ENCODE measurements at places on chromosomes 4 and X. TPM values are rescaled to one million over a fixed set of nuclear protein-coding genes. Genes with fewer than 3 reads are reported as not detected.

Gene ADGRL3
- total RNA-seq = not detected

Gene MAGEE2
- not detected for total RNA-seq

Gene KLB
- not detected for total RNA-seq

GRCh38 chr4:152605641-152606335, 69.9 kb upstream of the FBXW7 start:
- no peaks in the 10 kb centered on the region for H3K36me3 ChIP-seq
- no peaks in the 10 kb centered on the region for H3K27me3 ChIP-seq
- H3K4me3 ChIP-seq = peak overlapping the region; percentile 9
- peak overlapping the region; percentile 3 for H3K27ac ChIP-seq
- peak; percentile 88 for DNase-seq
- peaks cover 20% of the 10 kb centered on the region for H3K4me1 ChIP-seq

DNA sequence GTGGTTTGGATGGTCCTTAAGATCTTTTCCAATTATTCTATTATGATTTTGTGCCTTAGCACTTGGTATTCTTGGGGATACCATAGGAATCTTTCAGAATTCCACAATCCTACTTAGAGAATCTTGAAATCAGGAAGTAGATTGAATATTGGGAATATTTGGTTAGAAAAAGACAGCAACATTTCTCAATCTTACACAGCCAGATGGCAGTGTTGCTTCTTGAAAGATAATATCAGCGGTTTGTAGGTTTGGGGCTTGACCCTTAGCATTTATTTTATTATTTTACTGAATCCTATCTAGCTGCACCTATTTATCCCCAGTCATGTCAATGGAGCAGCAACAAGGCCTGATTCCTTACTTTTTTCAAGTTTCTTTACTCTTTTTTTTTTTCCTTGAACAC, 28.6 kb downstream of the MAGEB1 start:
- H3K4me1 ChIP-seq = no peaks in the 10 kb centered on the region
- no peak overlapping the region for H3K4me3 ChIP-seq
- no peak overlapping the region for H3K27ac ChIP-seq
- H3K27me3 ChIP-seq = no peaks in the 10 kb centered on the region
- peak; percentile 44 for DNase-seq

GRCh38 chr4:183286590-183287308, 33.3 kb downstream of the CLDN22 start:
- no peak for DNase-seq
- H3K36me3 ChIP-seq = peaks cover 91% of the 10 kb centered on the region
- no peak overlapping the region for H3K27ac ChIP-seq
- no peaks in the 10 kb centered on the region for H3K27me3 ChIP-seq

DNA sequence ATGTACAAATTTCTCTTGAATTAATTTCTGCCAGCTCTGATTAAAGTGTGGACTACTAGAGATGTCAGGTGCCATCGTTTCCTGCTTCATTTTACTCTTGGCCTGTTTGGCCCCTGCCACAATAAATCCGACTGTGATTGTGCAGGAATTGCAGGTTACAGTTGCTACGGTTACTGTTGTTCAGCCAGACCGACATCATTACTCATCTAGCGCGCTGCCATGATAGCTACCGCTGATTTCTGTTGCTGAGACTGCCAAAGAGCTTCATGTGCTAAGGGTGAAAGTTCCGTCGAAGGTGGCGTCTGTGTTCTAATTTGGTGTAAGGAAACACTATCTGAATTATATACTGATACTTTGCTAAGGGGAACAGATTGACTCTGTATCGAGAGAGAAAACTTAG, 22.1 kb downstream of the SLIT2 start:
- H3K4me1 ChIP-seq = peaks cover 9% of the 10 kb centered on the region
- H3K27ac ChIP-seq = no peak overlapping the region
- H3K36me3 ChIP-seq = peaks cover 26% of the 10 kb centered on the region
- H3K4me3 ChIP-seq = no peak overlapping the region
- H3K27me3 ChIP-seq = no peaks in the 10 kb centered on the region

DNA sequence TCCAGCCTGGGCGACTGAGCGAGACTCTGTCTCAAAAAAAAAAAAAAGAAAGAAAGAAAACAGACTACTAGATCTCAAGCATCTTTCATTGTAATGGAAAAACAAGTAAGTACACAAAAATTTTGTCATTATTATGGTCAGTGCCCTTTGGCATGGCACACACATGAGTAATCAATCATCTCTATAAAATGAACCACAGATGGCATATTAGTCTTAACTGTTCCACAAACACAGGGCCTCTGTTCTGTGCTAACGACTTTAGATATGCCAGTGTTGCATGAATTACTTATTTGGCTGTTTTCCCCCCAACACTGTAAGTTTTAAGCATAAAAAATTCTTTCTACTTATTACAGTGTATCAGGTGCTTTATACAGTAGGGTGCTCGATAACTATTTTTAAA, 90.4 kb downstream of the COX7B2 start:
- H3K4me3 ChIP-seq = no peak overlapping the region
- H3K27me3 ChIP-seq = no peaks in the 10 kb centered on the region
- H3K36me3 ChIP-seq = no peaks in the 10 kb centered on the region
- no peak for DNase-seq

- no peak overlapping the region for H3K4me3 ChIP-seq
- DNase-seq = peak; percentile 46
- H3K27ac ChIP-seq = no peak overlapping the region
Observed at GRCh38 chrX:10021461-10022272, 54.5 kb downstream of the CLDN34 start.

- H3K4me1 ChIP-seq = no peaks in the 10 kb centered on the region
- peaks cover 39% of the 10 kb centered on the region for H3K27me3 ChIP-seq
- no peaks in the 10 kb centered on the region for H3K36me3 ChIP-seq
- DNase-seq = no peak
- no peak overlapping the region for H3K4me3 ChIP-seq
Observed at GRCh38 chr4:8582436-8582835, 2.2 kb downstream of the GPR78 start.

- peak overlapping the region; percentile 44 for H3K27ac ChIP-seq
- H3K27me3 ChIP-seq = no peaks in the 10 kb centered on the region
- DNase-seq = peak; percentile 81
- H3K4me1 ChIP-seq = peaks cover 13% of the 10 kb centered on the region
- H3K36me3 ChIP-seq = no peaks in the 10 kb centered on the region
Observed at GRCh38 chr4:22515145-22515887, 550 bp downstream of the ADGRA3 start.

GRCh38 chrX:13695601-13696115, 6.7 kb downstream of the RAB9A start:
- H3K4me3 ChIP-seq = no peak overlapping the region

GRCh38 chrX:107542500-107542899, 85.8 kb upstream of the PRPS1 start:
- H3K4me1 ChIP-seq = no peaks in the 10 kb centered on the region
- no peak overlapping the region for H3K4me3 ChIP-seq
- H3K36me3 ChIP-seq = no peaks in the 10 kb centered on the region
- no peaks in the 10 kb centered on the region for H3K27me3 ChIP-seq
- no peak overlapping the region for H3K27ac ChIP-seq

DNA sequence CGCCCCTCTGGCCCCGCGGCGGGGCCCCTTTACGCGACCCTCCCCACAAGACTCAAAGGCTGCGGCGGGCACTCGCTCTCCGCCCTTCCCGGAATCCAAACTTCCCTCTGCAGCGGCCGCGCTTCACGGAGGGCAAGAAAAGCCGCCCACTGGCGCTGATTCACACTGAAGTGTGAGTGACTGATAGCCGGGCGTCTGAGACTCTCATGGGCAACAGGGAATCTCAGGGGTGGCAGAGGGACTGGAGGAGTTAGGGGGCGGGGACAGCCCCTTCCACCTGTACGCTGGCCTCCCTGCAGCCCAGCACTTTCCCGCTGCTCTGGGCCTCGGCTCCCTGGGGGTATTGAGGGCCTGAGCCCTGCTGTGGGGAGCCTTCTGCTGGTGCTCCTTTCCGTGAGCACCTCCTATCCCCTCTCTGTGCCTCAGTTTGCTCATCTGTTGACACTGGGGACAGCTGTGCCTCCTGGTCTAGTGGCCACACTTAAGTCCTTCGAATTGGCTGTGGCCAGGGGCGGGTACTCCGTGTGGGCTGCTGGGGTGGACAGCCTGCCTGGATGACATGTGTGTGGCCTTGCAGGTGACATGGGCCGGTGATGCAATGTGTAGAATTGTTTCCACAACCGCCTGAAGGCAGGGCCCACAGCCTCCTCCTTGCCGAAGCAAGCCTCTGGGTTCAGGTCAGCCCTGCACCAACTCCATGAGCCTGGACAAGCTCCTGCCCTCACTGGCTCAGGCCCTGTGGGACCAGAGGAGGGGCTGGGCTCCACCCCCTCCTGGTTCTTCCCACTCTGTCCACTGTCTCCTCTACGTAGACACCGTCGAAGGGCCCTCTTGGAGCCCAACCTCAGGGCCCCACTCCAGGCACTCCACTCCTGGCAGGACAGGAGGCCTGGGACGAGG, 951 bp downstream of the SH3BP2 start:
- peak overlapping the region; percentile 76 for H3K4me3 ChIP-seq
- peak; percentile 93 for DNase-seq
- H3K4me1 ChIP-seq = peaks cover 30% of the 10 kb centered on the region
- H3K27ac ChIP-seq = peak overlapping the region; percentile 87
- no peaks in the 10 kb centered on the region for H3K27me3 ChIP-seq

DNA sequence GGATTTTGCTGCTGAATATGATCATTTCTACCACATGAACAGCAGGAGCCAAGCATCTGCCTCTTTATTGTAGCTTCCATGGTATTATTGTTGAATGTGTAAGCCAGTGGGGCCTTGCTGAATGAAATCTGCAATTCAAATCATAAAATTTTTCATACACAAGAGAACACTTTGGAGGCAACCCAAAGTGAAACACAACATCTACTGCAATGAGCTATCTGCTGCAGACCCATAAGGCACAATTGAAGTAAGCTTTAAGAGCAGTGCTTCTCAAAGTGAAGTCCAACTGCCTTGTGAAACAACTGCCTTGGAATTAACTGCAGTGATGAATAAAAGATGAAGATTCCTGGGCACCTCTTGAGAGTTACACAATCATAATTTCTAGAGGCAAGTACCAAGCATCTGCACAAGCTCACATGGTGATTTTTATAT, 626.3 kb upstream of the INTU start:
- no peaks in the 10 kb centered on the region for H3K36me3 ChIP-seq
- H3K27ac ChIP-seq = no peak overlapping the region
- peak; percentile 6 for DNase-seq
- H3K27me3 ChIP-seq = no peaks in the 10 kb centered on the region

GRCh38 chrX:15033917-15034316, 160.7 kb downstream of the MOSPD2 start:
- H3K4me3 ChIP-seq = no peak overlapping the region
- no peak for DNase-seq
- H3K4me1 ChIP-seq = no peaks in the 10 kb centered on the region
- H3K27me3 ChIP-seq = no peaks in the 10 kb centered on the region
- H3K36me3 ChIP-seq = no peaks in the 10 kb centered on the region

- no peaks in the 10 kb centered on the region for H3K27me3 ChIP-seq
- DNase-seq = no peak
- no peak overlapping the region for H3K4me3 ChIP-seq
Observed at GRCh38 chrX:152813206-152813605, 17.4 kb downstream of the CETN2 start.

DNA sequence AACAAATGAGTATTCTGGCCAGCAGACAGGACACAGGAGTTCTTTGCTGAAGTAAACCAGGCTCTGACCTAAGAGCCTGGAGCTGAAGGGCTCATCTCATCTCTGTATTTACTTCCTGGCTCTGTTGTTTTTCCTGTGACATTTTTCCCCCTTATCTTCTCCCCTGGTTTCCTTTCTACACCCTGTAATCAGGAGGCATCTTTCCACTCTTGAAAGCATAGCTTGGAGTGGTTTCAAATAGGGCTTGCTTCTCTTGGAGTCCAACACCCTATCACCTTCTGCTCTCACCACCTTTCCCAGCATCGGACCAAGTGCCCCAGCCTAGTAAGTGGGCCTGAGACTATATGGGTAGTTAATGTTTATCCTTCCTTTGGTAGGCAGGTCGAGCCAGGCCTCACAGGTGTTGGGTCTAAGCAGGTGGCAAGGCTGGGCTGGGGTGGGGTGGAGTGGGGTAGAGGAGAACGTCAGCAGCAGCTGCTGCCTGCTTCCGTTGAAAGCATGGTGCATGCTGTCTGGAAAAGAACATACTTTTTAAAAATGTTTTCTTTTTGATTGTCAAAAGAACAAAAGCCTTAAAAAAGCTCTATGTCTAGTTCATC, 1.2 kb downstream of the DRP2 start:
- H3K4me3 ChIP-seq = no peak overlapping the region
- no peaks in the 10 kb centered on the region for H3K27me3 ChIP-seq
- H3K27ac ChIP-seq = no peak overlapping the region
- no peak for DNase-seq
- H3K4me1 ChIP-seq = peaks cover 12% of the 10 kb centered on the region

DNA sequence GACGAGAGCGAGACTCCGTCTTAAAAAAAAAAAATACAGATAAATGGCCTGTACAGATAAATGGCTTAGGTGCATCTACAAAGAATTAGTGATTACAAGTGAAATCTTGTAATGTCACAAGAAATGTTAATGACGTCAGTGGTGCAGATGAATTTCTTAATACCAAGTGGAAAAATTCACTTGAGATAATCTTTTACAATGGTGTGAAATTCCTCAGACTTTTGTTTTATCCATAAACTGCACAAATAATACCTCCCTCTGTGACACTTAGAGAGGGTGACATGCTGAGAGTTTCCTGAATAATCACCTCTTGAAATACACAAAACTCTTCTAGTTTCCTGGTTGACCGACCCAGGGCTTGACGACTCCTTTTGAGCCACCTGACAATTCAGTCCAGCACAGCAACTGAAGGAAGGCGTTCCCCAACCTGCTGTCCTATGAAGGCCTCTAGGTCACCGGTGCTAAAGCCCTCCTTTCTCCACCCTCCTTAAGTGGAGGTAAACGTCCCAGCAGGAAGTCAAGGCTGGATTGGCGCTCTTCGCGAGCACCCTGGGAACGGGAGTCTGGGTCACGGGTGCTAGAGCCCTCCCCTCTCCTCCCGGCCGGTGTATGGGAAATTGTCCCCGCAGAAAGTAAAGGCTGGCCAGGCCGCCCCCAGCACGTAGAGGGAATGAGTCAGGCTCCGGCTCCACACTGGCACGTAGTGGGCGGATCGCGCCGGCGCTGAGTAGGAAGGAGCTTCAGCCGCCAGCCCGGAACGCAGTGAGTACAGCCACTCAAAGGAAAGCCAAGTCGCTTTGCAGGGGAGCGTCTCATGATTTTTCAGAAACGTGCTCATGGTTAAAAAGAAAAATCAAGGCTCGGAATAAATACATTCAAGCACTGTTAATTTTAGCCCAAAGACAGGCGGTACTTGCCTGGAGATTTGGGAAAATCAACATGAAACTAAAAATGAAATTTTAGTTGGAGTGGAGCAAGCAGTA, at the start of gene TMEM144:
TSS of gene TMEM144 (plus strand) at position 662 of the 983 bp plus-strand sequence. CDS start 2,182 bp downstream, outside the sequence.
- DNase-seq = peak; percentile 98
- peak within 1 kb of the TSS; percentile 82 for H3K4me3 ChIP-seq
- H3K36me3 ChIP-seq = no peaks in the 10 kb centered on the region

DNA sequence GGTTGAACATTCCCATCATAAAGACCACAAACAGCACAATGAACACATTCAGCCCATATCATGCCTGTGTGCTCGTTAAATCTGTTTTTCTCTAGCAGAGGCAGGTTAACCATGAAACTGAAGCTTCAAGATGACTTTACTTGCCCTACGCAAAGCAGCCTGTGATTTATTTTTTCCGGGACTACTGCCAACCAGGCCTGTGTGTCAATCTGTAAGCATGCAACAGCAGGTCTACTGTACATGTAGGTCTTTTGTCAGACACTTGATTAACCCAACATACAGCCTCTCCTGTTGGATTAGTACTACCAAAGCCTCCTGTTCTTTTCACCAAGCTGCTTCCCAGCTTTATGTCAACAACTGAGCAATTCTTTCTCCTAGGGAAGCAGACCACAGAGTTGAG, 85.5 kb upstream of the ACSL1 start:
- H3K27ac ChIP-seq = no peak overlapping the region
- no peaks in the 10 kb centered on the region for H3K27me3 ChIP-seq
- H3K4me1 ChIP-seq = no peaks in the 10 kb centered on the region
- no peaks in the 10 kb centered on the region for H3K36me3 ChIP-seq
- no peak overlapping the region for H3K4me3 ChIP-seq
- DNase-seq = no peak
